ENCODE measurements at places on chromosomes 5 and 9.

DNA sequence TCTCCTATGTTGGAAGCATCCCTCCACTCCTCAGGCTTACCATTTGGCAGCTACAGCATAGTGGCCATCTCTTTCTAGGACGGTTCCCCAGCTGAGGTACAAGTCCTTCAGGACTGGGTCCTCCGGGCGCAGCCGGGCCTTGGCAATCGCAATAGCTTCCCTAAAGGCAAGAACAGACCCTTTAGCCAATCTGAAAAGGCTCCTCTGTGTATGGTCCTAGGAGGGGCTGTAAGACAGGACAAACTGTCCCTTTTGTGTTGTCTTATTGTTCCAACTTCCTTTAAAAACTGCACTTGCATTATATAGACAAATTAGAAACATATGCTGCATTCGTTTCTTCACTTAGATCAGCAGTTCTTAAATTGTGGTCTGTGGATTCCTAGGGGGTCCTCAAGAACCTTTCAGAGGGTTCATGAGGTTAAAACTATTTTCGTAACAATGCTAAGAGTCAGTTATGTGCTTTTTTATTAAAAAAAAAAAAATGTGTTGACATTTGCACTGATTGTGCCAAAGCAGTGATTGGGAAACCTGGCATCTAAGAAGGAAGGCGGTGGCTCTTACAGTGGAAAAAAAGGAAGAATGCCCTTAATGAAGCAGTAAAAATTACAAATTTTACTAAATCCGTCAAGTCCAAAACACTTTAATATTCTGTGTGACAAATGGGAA lies 38.7 kb downstream of the GEMIN5 start:
- DNase-seq = no peak

GRCh38 chr5:131589510-131590348 lies 45.3 kb downstream of the RAPGEF6 start:
- peak; percentile 22 for DNase-seq

DNA sequence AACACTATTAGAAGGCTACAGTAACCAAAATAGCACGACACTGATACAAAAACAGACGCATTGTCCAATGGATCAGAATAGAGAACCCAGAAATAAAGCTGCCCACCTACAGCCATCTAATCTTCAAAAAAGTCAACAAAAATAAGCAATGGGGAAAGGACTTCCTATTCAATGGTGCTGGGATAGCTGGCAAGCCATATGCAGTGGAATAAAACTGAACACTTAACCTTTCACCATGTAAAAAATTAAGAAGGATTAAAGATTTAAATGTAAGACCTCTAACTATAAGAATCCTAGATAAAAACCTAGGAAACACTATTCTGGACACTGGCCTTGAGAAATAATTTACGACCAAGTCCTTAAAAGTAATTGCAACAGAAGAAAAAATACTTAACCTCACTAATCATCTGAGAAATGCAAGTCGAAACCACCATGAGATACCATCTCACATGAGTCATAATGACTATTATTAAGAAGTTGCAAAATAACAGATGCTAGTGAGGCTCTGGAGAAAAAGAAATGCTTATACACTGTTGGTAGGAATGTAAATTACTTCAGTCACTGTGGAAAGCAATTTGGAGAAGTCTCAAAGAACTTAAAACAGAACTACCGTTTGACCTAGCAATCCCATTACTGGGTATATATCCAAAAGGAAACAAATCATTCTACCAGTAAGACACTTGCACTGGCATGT lies 203.3 kb upstream of the CDH9 start:
- no peak for DNase-seq

GRCh38 chr9:96476591-96476990 lies 26.6 kb downstream of the HABP4 start:
- DNase-seq = no peak

DNA sequence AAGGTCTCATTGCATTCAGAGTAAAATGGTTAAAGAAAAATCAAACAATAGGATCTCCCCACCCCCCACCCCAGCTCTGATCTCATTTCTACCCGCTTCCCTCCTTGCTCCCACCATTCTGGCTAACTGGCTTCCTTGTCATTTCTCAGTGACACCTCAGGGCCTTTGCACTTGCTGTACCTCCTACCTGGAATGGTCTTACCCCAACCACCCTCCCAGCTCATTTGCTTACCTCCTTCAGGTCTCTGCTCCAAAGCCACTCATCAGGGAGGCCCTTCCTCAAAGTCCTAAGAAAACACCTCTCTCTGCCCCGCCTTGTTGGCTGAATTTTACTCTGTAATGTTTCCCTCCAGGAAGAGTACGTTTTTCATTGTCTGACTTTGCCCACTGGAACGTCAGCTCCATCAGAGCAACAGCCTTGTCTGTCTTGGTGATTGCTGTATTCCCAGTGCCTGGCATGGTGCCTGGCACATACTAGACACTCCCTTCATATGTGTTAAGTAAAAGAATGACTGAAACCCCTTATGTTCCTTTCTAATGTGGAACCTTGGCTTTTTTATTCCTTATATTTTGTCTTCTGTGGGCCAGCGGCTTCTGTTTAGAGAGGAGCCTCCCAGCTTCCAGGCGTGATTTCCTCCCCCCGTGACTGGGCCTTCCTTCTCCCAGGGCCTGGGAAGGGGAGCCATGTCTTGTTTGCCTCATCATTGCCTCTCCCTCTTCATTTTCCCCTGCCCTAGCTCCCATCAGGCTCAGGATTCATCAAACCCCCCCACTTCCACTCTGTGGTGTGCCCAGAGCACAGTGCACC lies 26.9 kb downstream of the NEURL1B start:
- no peak for DNase-seq

DNA sequence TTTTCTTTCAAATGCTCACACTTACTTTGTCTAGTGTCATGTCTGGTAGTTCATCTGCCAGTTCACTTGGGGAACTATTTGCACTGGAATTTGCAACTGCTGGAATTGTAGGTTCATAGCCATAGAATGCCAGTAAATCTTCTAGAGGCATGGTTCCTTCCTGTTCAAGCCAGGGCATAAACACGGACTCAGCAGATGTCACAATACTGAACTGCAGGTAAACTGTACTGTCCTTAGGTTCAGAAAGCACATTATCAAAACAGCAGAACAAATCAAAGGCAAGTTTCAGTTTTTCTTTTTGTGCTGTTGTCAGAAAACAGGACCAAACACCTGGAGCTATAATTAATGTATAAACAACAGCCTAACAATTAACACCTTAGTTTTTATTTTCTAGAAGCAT lies 13.1 kb downstream of the MIER3 start:
- DNase-seq = no peak

GRCh38 chr5:174675916-174676315 lies 48.5 kb upstream of the MSX2 start:
- no peak for DNase-seq

DNA sequence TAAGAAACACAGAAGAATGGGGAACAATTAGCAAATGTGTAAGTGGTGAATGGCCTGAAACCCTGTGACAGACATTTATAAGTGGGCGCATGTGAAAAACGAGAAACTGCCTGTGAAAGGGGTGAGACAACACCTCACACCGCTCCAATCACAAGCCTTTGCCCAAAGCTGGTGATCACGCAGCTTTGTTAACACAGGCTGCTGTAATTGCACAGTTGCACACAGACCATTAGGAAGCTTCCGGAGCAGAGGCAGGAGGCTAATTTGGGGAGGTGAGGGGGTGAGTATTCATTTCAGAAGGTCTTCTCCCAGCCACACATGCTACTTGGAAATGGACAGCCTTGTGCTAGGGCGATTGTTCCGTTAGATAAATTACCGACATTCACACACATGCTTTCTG lies 294.0 kb downstream of the MED10 start:
- no peak for DNase-seq

GRCh38 chr5:141729387-141730006 lies 47.5 kb upstream of the ARAP3 start:
- DNase-seq = no peak

DNA sequence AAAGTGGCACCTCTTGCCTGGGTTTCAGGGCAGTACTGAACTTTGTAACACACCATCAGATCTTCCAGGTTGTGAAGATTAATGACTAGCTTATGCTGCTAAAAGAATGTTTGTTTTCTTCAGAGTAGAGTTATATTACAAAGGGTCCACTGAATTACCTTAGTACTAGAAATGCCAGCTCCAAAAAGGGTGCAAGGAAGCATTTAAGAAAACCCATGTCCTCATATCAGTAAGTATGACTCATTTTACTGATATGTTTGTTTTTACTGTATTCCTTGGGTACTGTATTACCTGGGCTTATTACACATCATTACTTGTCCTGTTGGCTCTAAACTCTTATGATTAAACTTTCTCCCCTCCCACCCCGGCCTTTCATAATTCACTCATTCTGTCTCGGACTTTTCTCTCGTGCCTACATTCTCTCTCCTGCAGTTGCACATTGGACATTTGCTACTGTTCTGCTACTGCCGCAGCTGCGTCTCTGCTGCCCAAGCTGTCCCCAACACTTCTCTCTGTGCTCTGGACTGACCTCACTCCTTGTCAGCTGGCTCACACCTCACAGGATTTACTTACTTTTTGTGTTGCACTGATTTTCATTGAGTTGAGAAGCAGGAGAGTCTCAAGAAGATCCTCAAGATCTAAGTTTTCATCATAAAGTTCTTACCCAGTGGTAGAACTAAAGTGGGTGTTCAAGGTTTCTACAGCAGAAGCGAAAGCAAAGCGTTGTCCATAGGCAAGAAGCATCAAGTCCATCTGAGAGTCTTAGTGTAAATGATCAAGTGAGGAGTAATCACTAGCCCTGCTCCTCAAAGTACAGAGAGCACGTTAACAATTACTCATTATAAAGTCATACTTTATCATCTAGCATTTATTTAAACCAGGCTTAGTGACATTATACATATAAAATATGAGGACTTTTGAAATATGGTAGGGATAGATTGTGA lies 53.2 kb upstream of the C9orf72 start:
- no peak for DNase-seq

GRCh38 chr9:120579139-120580050 lies 572 bp downstream of the CDK5RAP2 start:
- DNase-seq = no peak

- no peak for DNase-seq
These were observed 215.6 kb downstream of the KIF4B start for GRCh38 chr5:155229135-155229534.

DNA sequence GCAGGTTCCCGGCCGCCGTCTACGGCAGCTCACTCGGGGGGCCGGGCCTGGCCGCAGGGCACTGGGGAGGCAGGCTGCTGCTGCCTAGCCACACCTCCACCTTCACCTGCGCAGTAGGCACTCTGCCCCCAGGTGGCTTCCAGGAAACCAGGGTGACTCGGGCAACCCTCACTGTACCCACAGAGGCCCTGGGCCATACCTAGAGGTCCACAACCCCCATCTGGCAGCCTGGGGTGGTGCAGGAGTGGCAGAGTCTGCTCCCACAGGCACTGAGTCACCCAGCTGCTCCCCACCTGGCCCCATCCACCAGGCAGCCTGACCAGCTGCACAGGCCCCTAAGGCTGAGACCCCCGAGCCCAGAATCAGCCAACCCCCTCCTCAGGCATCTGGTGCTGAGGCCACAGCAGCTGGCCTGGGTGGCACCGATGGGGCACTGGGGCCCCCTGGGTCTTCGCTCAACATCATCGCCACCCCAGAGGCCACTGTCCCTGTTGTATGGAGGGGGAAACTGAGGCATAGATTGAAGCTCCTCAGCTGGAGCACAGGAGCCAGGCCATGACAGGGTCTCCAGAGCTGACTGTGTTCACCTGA lies 70.2 kb downstream of the KCNT1 start:
- no peak for DNase-seq

- DNase-seq = peak; percentile 23
These were observed 11.8 kb upstream of the EXOC3 start for GRCh38 chr5:431001-431710.

GRCh38 chr9:4020038-4020754 lies 279.7 kb downstream of the GLIS3 start:
- no peak for DNase-seq

DNA sequence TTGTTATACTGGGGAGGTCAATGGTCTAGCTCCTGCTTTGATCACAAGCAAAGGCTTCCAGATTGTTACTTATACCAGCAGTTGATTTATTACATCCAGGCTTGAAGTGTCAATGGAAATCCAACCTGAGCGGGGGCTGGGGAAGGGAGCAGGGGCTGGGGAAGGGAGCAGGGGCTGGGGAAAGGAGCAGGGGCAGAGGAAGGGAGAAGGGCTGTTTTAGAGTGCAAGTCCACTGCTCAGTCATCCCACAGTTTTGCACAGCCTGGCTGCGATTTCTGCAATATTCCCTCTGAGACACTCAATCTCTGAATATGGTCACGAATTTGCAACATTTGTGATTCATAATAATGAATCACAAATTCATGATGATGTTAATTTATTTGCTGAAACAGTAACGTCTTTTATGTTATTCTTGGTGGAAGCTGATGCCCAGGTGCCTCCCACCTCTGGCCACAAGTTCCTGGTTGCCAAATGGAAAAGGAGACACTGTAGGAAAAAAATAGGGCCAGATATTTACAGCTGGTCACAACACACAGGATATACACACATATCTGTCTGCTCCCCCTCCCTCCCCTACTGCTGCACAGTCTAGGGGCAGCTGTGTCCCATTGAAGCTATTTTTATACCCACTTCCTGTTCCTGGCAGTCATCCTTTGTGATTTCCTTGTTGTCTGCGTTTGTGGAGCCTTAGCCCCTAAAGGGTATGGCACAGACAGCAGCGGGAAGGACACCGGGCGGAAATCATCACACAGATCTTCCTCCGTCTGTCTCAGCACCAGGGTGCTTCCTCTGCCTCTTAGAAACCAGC lies 325.1 kb downstream of the GADD45G start:
- DNase-seq = no peak

DNA sequence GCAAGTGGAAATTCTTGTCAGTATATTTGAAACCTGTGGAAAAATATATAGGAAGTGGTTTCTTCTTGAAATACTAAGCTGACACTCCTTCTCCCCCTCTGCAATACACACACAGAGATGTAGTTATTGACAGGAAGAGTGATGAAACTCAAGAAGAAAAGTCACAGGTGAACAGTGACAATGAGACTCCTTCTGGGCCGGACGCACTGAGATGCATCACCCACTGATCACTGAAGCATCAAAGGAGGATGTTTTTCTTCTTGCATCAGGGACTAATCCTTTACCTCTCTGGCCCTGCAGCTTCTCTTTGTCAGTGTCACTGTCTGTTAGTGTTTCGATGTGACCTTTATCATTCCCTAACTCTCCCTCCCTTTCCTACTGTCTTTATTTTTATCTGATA lies 1864.2 kb upstream of the C9orf72 start:
- no peak for DNase-seq

All from activated CD4-positive, alpha-beta T cell treated with anti-CD3 and anti-CD28 coated beads for 4 hours (primary cell).